Thymus (tissue), 14 donors: ENCODE measurements at places on chromosomes 11 and 22. TPM values are rescaled to one million over a fixed set of nuclear protein-coding genes. Genes with fewer than 3 reads are reported as not detected.

PHLDA2 gene
- total RNA-seq: 0.14 TPM

TUB gene
- 2.5 TPM for total RNA-seq

DNA sequence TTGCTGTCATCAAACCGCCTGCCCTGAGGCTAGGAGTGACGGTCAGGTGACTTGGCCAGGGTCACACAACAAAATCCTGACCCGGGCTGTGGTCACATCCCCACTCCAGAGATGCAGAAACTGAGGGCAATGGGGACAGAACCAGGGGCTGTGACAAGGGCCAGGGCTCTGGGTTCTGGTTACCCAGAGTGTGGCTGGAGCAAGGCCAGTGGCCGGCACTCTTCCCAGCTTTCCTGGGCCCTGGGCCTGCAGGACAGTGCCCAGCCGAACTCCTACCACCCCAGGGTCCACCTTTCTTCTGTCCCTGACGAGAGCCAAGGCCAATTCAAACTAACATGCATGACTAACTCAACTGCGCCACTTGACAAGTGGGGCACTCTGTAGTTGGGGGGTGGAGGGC lies 35.9 kb downstream of the ARVCF start:
- DNase-seq: no peak

DNA sequence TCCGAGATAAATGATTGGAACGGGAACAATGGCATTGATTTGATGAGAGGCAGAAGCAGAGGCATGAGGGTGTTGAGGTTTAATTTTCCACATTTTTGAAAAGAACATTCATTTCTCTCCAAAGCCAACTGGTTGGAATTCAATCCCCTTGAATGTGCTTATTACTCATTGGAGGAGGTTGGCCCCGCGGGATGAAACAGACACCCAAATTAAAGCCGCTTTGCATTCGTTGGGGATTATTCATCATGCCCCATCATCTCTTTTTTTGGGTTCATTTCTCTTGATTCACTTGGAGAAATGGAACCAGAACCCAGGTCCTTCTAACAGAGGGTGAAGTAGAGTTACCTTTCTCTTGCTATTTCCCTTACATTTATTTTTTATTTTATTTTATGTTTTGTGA lies 47.6 kb upstream of the PARVG start:
- no peak for DNase-seq

TTC9C gene
- 37.8 TPM for total RNA-seq

GRCh38 chr11:58024601-58025091 lies 965 bp downstream of the OR9Q1 start:
- no peak for DNase-seq

DNA sequence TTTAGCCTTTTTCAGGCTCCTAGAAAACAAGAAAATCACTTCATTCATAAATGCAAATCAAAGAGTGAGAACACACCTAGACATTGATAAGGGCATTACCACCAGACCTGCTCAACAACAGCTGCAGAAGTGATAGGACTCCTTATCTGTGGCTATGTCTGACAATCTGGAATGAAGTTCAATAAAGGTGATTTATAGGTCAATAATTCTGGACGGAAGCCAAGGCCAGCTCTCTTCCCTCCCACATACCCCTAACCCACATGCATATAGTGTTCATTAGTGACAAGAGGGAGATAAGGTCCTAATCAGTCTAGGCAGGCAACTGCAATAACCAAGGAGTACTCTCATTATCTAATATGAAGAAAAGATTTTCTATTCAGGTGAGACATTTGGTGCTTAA lies 111.3 kb downstream of the ETS1 start:
- DNase-seq: no peak

DNA sequence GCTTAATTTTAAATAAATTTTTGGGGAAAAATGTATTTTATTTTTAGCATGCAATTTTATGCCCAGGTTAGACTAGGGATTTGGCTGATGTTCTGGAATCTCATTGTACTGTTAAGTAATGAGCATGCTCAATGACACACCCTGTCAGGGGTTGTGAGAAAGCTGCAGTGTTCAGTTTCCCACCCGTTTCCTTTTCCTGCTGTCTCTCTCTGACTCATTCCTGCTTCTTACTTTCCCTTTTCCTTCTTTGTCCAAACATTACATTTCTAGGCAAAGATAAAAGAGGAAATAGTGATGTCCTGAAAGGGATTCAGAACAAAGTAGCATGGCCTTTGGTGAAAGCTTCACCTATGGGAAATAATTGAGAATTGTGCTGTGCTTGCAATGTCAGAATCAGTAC lies 22.7 kb downstream of the OOSP3 start:
- no peak for DNase-seq

OR51B5 gene
- total RNA-seq: 0.14 TPM

CNGA4 gene
- 0.05 TPM for total RNA-seq

DNA sequence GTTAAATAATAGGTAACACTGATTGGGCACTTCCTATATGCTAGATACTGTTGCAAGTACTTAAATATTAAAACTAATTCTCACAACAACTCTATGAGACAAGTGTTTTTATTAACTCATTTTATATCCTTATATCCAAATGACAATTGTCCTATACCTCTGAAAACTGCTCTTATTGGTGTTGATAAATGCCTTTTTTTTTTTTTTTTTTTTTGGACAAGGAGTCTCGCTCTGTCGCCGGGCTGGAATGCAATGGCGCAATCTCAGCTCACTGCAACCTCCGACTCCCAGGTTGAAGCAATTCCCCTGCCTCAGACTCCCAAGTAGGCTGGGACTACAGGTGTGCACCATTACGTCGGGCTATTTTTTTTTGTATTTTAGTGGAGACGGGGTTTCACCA lies 41.6 kb downstream of the MRTFA start:
- DNase-seq: no peak

DNA sequence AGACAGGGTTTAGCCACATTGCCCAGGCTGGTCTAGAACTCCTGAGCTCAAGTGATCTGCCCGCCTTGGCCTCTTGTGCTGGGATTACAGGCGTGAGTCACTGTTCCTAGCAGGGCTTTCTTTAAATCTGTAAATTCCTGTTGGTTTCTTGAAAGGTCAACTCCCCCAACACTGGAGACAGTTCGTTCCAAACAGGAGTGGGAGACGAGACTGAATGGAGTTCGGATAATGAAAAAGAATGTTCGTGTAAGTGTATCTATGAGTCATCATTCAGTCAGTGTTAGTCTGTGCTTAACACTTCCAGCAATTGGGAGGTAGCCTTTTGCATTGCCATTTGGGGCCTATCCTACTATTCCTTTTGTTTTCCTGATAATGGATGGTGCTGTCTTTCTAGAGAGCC lies 10.0 kb upstream of the BACE1-AS start:
- no peak for DNase-seq

- no peak for DNase-seq
Observed at GRCh38 chr11:92141159-92141558, 83.5 kb upstream of the FAT3 start.

LDHAL6A gene
- total RNA-seq: not detected
